ENCODE measurements at places on chromosomes 6 and 20.

- DNase-seq = peak; percentile 43
These were observed 868 bp upstream of the SLC2A4RG start for GRCh38 chr20:63738687-63739129.

GRCh38 chr6:24358219-24358821, 461 bp upstream of the DCDC2 start:
- no peak for DNase-seq

- DNase-seq = no peak
These were observed 68.5 kb upstream of the FOXO3 start for GRCh38 chr6:108492131-108492766.

- DNase-seq = peak; percentile 25
These were observed 3.8 kb downstream of the RIPOR2 start for GRCh38 chr6:24931718-24932691.

- no peak for DNase-seq
These were observed 24.5 kb upstream of the SEC63 start for GRCh38 chr6:107982486-107982885.

DNA sequence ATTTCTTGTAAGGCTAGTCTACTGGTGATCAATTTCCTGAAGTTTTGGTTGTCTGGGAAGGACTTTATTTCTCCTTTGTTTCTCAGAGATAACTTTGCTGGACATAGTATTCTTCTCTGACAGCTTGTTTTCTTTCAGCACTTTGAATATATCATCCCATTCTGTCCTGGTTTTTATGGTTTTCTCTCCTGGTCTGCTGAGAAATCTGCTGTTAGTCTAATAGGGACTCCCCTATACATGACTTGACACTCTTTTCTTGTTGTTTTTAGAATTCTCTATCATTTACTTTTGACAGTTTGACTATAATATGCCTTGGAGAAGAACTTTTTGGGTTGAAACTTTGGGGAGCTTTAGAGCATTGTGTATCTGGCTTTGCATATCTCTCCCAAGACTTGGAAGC, 112.5 kb downstream of the PRL start:
- no peak for DNase-seq

DNA sequence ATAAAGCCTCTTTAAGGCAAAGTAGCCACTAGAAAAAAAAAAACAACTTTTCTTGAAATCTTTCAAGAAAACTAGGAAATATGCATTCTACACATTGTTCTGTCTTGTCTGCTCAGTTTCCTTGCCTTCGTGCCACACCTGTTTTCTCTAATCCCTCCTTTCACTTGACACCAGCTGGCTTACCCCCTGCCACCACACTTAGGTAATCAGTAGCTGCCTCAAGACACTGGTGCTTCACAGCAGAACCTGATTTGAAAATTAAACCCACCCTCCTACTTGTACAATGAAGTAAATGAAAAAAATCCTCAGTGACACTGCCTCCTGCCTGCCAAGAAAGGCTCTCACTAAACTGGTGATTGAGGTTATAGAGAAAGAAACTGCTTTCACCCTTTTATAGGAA, 45.8 kb upstream of the SCML4 start:
- no peak for DNase-seq

DNA sequence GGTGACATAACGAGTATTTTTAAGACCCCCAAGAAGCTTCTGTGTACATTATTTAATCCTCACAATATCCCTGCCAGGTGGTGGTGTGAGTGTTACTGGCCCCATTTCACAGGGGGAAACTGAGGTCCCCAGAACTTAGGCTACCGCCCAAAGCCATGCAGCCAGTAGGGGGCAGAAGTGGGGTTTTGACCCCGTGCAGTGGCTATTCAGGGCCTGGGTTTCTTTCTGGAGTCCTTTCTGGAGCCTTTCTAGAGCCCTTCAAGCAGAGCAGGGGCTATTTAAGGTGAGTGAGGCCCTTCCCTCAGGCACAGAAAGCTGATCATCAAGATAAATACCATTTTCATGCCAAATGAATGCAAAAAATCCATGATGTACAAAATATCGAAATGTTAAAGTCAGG, 59.0 kb downstream of the CTCFL start:
- no peak for DNase-seq

DNA sequence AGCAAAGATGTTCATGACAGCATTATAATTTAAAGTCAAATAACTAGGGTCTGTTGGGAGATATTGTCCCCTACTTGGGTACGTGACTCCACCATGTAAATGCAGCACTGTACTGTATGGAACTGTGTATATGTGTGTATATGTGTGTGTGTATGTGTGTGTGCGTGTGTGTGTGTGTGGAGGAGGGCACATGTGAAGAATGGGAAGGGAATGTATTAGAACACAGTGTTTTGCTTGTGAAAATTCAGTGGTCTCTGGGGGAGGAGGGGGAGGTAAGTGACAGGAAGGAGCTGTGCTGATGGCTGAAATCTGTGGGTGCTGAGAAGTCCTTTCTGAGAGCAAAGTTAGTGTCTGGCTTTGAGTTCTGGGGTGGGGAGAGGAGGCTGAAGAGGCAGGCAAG, 23.9 kb upstream of the VEGFA start:
- DNase-seq = no peak

DNA sequence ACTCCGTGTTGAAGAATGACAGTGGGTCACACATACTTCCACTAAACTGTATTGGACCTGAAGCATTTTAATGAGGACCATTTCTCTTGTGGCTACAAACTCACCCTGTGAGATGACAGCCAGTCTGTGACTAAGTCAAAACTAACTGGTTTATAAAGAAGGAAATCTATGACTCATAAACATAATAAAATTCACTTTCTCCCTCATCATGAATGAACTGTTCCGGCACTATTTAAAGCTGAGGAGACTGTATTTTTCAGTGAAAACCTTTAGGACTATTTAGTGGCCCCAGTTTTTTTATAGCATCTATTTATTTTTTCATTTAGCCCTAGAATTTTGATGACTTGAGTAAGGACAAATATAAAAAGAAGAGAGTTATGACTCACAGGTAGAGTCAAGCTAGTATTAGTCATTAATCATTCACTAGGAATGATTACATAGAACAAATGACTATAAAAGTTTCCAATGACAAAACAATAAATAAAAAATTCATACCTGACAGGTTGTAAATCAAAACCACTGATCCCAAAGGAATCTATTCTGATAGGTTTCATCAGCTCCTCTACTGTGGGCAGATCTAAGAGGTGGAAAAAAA, 34.2 kb downstream of the CEP162 start:
- no peak for DNase-seq

DNA sequence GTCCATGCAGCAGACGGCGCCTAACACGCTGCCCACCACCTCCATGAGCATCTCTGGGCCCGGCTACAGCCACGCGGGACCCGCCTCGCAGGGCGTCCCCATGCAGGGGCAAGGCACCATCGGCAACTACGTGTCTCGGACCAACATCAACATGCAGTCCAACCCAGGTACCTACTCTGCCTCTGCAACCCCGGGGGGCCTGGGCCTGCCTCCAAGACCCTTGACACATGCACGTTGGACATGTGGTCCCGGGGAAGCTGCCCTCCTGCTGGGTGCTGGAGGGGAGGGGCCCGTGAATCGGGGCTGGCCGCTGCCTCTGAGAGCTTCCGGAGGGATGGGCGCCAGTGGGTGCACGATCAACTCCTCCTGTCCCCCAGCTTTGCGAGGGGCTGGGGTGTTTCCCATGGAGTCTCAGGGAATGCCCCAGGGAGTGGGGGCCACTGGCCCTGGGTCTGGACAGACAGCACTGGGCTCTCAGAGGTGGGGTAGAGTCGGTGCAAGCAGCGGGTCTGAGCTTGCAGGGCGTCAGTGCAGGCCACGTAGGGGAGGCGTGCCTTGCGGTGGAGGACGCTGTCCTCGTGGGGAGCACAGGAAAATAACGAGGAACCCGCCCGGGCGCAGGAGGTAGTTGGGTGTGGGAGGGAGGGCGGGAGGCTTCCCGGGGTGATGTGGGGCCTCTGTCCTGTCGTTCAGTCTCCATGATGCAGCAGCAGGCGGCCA, 19.4 kb downstream of the SS18L1 start:
- no peak for DNase-seq

- no peak for DNase-seq
These were observed 8.4 kb downstream of the PI3 start for GRCh38 chr20:45183084-45183483.

DNA sequence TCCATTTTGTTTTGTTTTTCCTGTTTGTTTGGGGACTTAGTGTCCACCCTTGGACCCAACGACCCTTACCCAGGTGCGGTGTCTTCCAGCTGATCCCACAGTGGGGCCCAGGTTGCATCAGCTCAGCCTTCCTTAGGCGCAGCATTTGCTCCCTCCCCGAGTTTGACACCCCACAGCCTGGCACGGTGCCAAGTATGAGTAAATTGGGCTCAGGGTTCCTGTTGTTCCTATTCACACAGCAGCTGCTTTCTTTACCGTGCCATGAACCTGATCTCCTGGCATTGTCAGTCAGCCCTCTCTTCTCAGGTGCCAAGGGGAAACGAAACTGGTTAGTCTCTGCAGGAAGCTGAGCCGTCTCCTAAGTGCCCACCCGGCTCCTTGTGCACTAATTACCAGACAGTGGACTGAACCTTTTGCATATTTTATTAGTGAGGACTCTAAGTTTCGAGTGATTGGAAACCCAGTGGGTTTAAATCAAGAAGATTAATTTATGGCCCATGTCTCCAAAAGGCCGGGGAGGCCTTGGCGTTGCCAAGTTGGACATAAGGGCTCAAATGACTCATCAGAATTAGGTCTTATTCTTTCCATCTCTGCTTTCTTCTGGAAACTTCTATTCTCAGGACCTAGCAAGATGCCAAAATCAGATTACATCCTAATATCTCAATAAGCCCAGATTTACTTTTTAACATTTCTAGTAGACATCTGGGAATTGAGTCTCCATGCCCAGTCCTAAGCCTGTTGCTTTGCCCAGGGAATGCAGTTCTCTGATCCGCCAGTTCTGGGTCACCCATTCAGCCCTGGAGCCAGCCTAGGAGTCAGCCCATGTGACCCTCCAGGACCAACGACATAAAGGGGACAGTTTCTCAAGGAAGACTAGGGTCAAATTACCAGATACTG, 68.8 kb downstream of the TSHZ2 start:
- DNase-seq = no peak

GRCh38 chr20:37298190-37298939, 8.9 kb downstream of the MANBAL start:
- no peak for DNase-seq

GRCh38 chr20:35003211-35004031, 47.8 kb downstream of the MYH7B start:
- no peak for DNase-seq

- peak; percentile 63 for DNase-seq
These were observed 757 bp upstream of the SAMD3 start for GRCh38 chr6:130223508-130223907.

- DNase-seq = no peak
These were observed 850.9 kb downstream of the TFAP2A start for GRCh38 chr6:9564021-9564420.

DNA sequence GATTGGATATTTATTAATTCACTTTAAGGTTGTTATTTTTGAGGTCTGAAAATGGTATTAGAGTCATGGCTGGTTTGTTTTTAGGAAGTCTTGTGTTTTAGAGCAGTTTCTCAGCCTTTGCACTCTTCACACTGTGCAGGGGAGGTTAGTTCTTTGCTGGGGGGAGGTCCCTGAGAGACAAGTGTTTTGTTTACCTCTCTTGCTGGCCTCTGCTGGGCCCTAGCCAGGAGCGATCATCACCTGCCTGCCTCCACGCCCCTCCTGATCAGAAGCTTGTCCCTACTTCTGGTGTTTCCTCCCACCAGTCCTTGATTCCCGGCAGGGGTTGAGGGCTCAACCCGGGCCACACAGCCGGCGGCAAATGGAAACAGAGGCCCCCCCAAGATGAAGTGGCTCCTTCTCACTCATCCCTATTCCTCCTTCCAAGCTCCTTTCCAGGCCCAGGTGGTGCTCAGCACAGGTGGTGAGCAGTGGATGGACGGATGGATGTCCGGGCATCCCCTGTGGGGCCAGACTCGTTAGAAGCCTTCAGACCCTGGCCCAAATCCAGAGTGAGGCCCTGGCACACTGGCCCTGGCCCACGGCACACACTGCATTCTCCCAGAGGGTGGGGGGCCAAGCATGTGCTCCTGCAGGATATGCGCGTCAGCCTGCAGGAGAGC, 51.3 kb downstream of the GRM4 start:
- no peak for DNase-seq

GRCh38 chr20:62838128-62838891, 21.5 kb downstream of the COL9A3 start:
- no peak for DNase-seq

DNA sequence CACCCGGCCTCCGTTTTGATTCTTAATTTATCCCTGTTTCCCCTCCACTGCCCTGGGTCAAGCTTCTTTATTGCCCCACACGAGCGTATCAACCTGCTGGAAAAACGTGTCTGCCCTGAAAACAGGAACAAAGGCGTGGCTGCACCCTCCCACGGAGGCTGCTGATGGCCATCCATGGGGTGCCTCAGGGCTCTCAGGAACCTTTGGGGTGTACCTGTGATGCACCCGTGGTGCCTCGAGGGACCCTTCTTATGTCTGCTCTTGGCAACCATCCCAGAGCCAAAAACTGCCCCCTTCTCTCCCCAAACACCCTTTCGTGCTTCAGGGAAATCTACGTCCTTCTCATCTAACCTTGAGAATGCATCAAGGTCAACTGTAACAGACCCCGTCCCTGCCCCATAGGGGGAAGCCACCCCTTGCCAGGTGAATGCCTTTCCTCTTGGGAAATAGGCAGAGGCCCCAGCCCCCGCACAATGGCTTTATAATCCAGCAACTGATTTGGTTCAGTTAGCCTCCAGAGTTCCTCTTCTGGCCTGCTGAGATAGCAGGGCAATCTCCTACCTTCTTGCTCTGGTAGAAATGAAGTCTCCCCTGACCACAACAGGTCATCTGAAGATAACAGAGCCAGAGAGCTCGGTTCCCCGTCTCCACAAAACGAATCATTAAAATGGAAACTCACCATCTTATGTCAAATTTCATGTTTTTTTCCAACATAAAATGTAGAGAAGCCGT, 29.4 kb downstream of the PSMG4 start:
- DNase-seq = no peak

- no peak for DNase-seq
These were observed 10.9 kb downstream of the BANF2 start for GRCh38 chr20:17710379-17711266.

DNA sequence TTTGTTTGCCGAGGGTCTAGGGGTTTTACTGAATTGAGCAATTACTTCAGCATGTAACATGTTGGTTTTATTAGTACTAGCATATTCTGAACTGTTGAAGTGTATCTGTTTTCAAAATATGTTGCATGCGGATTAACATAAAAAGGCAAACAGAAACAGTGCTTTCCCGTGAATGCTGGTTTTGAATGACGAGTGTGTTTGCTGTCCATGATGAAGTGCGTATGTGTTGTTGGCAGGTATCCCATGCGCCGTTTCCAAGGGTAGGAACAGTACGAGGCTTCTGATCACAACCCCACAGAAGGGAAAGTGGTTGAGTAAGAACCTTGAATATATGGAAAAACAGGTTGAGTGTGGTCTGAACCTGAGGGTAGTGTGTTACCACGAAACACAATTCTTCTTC, 232.9 kb downstream of the SAMD5 start:
- DNase-seq = no peak

GRCh38 chr20:51189814-51190782, 167.2 kb upstream of the KCNG1 start:
- DNase-seq = no peak

All from stimulated activated naive CD8-positive, alpha-beta T cell treated with anti-CD3 and anti-CD28 coated beads, Interleukin-15, Interleukin-2, amounts not matched to agents 100 U/mL and 50 U/mL, for 24 hours (primary cell).